EH (cell line): ENCODE measurements at places on chromosomes 2 and 18.

DNA sequence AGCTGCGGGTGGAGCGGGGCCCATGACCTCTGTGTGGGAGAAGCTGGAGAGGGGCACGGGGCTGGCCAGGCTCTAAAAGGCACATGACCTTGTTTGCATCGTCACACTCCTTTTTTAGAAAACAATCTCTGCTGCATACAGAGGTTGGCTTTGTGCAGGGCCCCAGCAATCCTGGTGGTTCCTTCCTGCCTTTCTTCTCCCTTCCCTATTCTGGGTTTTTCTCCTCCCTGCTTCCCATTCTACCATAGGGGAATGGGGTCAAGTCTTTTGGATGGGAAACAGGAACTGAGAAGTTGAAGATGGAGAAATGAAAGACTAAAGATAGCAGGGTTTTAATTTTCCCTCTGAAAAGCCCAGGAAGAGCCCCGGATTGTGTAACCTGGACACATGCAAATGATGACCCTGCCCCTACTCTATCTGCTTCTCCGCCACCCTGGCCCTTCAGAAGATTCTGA, 53.9 kb downstream of the ASAP2 start:
- no peak for DNase-seq

- peak; percentile 70 for DNase-seq
These were observed 51.4 kb downstream of the SLC8A1 start for GRCh38 chr2:40400336-40400953.

DNA sequence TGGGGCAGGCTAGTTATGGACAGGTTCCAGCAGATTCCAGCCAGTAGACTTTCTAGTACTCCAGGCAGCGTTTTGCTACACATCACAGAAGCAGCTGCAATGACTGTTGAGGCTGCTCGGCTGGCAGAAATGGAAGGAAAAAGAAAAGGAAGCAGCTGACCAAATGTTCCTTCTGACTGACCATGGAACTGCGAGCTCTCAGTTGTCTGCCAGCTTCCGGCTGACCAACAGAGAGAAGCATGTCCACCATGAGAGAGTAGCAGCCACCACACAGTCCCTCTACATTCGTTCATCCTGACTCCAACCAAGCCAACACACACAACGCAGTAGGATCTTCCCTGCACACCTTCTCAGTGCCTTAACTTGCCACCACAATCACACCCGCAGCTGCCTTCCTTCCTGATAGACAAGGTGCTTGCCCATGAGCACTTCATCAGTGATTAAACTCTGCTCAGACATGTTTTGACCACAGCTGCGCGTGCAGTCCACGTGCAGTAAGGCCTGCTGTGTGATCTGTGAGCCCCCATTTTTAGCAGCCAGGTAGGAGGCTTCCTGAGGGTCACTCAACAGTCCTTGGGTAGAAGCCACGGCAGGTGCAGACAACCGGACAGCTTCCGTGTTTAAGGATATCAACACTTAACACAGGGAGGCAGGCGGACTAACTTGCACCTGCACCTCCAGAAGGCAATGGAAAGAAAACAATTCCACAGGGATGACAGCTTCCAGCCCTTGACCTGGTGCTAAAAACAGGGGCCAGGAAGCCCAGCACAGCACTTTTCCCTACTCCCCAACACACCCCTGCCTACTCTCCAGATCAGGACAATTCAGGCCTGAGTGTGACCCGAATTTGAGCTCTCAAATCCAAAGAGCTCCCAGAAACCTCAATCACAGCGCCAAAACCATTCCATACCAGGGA, 996 bp downstream of the TGFBRAP1 start:
- DNase-seq = peak; percentile 78

DNA sequence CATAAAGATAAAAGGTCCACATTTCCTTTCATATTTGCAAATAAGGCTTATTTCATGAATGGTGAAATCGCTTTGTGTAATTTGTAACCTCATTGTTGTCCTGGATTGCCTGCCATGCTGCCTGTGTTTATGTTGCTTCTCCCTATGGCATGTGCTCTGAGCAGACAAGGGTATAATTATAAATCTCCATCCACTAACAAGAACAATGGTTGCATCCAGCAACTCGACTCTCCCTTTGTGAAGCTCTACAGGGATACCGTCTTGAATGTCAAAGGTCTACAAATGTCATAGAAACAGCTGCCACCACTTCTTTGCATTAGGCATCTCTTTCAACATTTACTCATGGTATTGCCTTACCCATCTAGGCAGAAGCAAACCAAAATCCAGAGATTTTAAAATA, 209.6 kb downstream of the SLC8A1 start:
- no peak for DNase-seq

- no peak for DNase-seq
These were observed 1278.4 kb upstream of the PIK3C3 start for GRCh38 chr18:40676668-40677067.

GRCh38 chr2:199979832-199980628, 24.6 kb downstream of the MAIP1 start:
- DNase-seq = peak; percentile 77
